G401 (cell line): ENCODE measurements at places on chromosomes 2 and 18. TPM values are rescaled to one million over a fixed set of nuclear protein-coding genes. Genes with fewer than 3 reads are reported as not detected.
A peak's percentile ranks its signal among the peaks of the same experiment; 100 is the strongest.

GRCh38 chr2:46179037-46179621, 118.1 kb upstream of the EPAS1 start:
- no peak for DNase-seq

- DNase-seq: no peak
These were observed 38.3 kb downstream of the SFXN5 start for GRCh38 chr2:73033142-73033765.

DNA sequence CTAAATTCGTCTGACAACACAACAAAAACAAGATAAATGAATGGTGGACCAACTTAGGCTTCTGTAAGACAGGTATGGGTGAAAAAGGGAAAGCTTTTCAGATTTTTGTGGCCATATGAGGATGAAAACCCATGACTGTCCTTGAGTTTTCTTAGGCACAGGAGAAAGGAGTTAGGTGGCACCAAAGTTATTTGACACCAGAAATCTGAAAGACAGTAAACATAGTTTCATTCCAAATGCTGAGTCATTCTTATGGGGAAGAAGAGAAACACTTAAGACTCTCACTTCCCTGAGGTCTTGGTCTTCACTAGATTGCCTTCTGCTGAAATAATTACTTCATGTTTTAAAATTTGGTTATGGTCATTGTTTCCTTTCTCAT, 5.2 kb upstream of the GPD2 start:
- DNase-seq: no peak

DNA sequence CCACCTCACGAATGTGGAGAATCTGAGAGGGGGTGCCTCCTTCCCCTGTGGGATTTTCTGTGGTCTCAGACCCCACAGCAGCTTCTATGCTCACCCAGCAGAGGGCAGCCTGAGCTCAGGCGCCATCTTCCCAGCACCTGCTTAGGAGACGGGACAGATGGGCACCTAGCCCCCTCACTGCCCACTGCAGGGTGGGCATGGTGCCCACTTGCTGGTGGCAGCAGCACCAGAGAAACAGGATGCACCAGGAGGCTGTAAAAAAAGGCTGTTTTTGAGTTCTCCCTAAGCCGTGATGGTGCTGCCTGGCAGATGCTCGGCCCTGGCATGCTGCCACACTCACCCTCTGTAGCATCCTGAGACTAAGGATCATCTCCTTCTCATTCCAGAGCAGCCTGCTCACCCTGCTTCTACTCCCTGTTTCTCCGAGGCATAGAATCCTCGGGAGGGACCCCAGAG, 19.1 kb upstream of the SLC20A1 start:
- DNase-seq: peak; percentile 86

GRCh38 chr2:42979416-42979869, 187.1 kb upstream of the HAAO start:
- DNase-seq: no peak

DNA sequence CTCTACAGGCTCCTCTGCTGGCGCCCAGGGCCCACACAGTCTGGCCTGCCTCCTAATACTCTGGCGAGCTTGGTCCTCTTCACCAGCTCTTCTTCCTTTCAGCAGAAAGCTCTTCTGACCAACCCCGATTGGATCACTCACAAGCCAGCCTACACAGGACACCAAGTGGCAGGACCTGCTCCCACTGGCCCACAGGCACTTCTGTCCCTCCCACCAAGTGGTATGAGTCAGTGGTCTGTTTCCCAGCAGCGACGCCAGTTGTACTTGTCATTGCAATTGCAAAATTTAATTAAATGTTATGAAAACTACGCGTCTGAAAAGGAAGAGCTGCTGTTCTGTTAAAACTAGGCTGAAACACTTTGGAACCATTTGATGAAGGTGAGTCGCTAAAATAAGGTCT, 46.7 kb downstream of the NDUFA10 start:
- DNase-seq: no peak

DNA sequence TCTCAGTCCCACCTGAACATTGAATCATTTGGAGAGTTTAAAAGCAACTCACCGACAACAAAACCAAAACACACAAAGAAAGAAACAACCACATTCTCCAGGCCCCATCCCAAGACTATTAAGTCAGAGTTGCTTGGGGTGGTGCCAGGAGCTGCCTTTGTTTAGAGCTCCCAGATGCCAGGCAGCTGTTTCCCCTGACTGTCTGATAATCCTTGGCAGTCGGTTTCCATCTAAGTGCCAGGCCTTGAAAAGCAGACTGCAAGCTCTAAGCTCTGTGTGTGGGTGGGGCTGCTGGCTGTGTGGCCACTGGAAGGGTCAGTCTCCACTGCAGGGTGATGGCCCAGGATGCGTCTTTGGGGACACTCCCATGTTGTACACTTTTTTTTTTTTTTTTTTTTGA, 255.3 kb upstream of the AGAP1 start:
- DNase-seq: no peak

GRCh38 chr2:179170901-179171300, 93.7 kb downstream of the SESTD1 start:
- no peak for DNase-seq

DNA sequence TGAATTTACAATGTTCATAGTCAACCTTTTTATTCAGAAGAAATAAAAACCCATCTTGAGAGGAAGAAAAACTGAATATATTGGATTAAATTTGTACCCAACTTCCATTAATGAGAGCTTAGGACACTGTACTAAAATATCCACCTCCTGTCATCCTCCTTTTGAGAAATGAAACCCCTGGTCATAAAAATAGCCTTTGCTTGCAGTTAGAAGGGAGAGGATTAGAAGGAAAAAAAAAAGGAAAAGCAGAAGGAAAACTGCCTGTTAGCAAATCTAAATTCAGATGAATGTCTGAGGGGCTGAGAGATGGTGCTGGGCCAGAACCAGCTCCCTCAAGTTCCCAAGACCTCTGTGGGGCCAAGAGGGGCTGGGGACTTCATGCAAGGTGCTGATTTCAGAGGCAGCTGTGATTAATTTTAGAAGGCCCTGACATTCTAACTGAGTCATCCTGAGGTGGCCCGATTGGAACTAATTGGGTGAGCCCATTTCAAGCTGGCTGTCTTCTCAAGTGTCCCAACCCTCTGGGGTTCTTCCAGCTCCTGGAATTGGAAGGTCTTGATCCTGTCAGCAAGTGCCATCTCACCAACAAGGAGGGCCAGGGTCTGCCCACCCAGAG, 38.4 kb upstream of the BIN1 start:
- no peak for DNase-seq

- DNase-seq: no peak
These were observed 22.9 kb downstream of the DOK1 start for GRCh38 chr2:74577448-74577847.

- DNase-seq: peak; percentile 2
These were observed 62.0 kb upstream of the SLC35F5 start for GRCh38 chr2:113818382-113818951.

- DNase-seq: peak; percentile 31
These were observed 27.2 kb downstream of the TMEM177 start for GRCh38 chr2:119706221-119706620.

DNA sequence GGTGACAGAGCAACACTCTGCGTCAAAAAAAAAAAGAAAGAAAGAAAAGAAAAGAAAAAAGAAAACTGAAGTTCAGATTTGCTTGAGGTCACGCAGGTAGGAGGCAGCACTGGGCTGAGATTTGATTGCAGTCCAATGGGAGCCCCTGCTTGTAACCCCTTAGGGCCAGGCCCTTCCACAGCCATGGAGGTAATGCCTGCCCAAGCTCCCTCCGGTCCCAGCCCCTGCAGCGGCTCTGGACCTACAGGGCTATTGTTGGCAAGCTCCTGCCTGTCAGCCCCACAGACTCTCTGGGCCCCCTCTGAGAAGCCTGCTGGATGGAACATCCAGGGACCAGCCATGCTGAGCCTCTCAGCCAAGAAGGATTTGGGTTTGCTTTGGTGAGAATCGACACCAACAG, 12.2 kb downstream of the ZFP36L2 start:
- no peak for DNase-seq

GRCh38 chr2:190835303-190835930, 45.2 kb upstream of the GLS start:
- no peak for DNase-seq

- no peak for DNase-seq
These were observed 107.4 kb upstream of the ID2 start for GRCh38 chr2:8574196-8575037.

GRCh38 chr18:13138420-13139139, 80.0 kb upstream of the LDLRAD4 start:
- no peak for DNase-seq

- no peak for DNase-seq
These were observed 110.5 kb upstream of the MCFD2 start for GRCh38 chr2:47025969-47026610.

GRCh38 chr2:205323929-205324328, 358.4 kb upstream of the NRP2 start:
- no peak for DNase-seq

GRCh38 chr2:60468382-60469085, 84.9 kb downstream of the BCL11A start:
- DNase-seq: no peak

DNA sequence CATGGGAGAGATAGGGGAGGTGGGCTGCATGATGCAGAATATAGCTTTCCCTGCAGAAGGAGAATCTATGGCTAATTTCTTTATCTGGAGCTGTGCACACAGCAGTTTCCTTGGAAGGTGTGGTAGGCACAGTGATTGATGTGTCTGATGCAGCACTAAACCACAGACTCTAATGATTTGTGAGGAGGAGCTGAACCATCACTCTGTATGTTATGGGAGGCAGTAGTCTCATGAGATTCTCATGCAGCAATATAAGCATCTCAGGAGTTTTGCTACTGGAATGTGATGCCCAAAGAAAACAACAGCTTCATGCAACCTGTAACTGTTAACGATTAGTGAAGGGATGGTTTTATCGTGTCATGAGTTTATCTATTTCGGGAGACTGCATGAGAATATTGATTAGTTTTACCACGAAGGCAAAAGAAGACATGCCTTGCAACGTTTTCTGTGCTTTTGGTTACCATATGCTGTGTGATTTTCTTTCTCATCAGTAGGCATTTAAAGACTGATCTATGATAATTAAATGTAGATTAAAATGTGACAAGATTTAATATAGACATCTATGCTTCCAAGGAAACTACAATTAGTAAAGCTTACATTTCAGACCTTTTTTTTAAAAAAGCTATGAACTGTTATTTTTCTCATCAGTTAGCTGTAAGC, 286.8 kb downstream of the ARL6IP6 start:
- DNase-seq: no peak

DNA sequence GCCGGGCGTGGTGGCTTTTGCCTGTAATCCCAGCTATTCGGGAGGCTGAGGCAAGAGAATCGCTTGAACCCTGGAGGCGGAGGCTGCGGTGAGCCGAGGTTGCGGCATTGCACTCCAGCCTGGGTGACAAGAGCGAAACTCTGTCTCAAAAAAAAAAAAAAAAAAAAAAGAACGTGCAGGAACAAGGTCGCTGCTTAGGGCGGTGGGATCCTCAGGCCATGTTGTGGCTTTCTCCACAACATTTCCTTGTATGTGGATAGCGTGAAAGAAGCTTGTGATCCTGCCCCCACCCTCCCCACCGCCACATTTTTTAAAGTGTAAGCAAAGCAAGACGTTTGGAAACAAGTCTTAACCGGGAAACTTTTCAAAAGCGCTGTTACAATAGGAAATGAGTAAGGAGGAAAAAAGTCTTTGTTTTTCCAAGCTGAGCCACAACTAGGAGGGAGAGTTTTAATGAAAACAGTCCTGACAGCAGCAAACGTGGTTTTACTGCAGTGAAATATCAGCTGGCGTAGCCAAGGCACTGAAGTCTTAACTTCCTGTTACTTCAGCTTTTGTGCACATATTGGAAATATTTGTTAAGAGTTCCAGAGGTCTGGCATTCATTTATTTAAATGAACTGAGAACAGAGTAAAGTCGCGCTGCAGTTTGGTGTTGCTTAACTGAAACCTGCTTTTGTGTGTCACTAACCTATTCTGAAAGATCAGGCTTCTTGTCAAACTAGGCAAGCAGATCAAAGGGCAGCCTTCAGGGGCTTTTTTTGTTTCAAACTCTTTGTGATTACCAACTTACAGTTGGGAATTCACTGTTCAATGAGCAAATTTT, 3.8 kb downstream of the TGIF1 start:
- DNase-seq: no peak

DNA sequence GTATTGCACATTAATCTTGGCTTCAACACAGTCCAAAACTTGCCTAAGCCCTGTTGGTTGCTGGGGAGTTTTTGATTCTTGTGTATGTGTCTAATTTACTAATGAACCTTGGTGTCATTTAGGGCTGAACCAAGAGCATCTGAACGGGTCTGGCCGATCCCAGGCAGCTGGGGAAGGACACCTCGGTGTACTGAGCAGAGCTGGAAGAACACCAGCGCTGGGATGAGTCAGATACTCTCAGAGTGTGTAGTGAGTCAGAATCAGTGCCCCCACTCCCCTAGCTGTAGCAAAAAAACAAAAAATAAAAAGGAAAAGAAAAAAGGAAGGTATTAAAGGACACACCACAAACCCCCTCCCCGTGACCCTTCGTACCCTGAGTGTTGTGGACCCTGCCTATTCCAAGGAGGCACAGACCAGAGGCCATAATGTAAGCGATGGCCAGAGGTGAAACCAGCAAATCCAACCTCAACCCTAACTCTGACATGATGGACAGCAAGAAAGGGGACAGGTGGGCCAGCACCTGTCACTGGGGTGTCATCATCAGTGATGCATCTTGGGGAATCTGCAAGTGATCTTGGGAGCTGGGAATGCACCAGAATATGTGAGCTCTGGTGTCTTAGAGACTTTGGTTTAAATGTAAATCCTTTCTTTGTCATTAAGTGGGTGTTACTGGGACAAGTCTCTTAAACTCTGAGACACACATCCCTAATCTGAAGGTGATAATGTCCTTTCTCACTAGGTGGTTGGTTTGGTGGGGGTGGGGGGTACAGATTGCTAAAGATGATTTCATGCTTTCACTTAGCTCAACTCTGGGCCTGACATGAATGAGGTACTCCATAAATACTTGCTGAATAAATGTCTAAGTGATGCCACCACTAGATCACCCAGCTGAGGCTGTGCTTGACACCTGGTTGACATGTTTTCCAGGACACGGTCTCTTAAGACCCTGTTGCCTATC, 34.2 kb upstream of the NCOA1 start:
- DNase-seq: peak; percentile 31

DNA sequence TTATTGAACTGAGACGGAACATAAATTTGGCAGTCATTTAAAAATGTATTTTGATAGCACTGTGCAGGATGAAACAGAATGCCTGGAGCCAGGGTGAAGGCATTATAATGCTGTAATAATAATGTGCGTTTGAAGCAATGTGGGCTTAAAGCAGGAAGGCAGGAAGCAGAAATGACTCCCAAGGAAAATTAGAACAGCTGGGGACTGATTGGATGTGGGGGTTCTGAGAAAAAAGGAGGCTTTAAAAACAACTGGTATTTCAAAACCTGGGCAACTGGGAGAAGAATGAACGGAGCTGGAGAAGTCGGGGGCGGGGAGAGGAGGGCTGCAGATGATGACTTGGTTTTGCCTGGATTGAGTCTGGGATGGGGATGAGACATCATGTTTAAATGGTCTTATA, 12.6 kb downstream of the FAM124B start:
- no peak for DNase-seq

Gene ZNF2
- total RNA-seq: 4.5 and 6.9 TPM in 2 replicates

Gene FAM117B
- total RNA-seq: 4.0 and 4.4 TPM in 2 replicates

Gene MAP2
- total RNA-seq: not detected in 2 replicates

Gene DTNA
- total RNA-seq: 0.14 and 1.0 TPM in 2 replicates

Gene NPAS2
- total RNA-seq: not detected in 2 replicates

Gene LRRC30
- not detected in 2 replicates for total RNA-seq

Gene GAREM1
- total RNA-seq: not detected in 2 replicates

Gene COL4A3
- 3.0 TPM in 1 of 2 replicates, not detected in the other for total RNA-seq

Gene FZD7
- total RNA-seq: 17.5 and 18.5 TPM in 2 replicates

Gene NT5DC4
- total RNA-seq: not detected in 2 replicates

Gene ARHGAP15
- total RNA-seq: not detected in 2 replicates

Gene SKOR2
- total RNA-seq: not detected in 2 replicates

Gene SCN1A
- total RNA-seq: not detected in 2 replicates

Gene KATNAL2
- 7.0 and 15.0 TPM in 2 replicates for total RNA-seq
